ENCODE measurements at places on chromosomes 7 and 10. TPM values are rescaled to one million over a fixed set of nuclear protein-coding genes. Genes with fewer than 3 reads are reported as not detected.

DNA sequence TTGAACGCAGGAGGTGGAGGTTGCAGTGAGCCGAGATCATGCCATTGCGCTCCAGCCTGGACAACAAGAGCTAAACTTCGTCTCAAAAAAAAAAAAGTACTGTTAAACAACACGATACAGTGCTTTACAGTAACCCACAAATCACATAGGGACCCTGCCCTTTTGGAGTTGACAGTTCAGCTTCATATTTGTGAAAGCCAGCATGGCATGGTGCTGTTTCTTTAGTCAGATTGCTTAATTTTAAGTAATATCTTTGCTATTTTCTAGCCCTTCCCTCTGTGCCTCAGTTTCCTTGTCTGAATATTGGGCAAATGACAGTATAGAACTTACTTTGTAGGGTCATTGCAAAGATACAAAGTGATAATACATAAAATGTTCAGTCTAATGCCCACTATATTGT is 4.9 kb downstream of the CDC123 start:
- DNase-seq = no peak

The NODAL gene
- not detected for total RNA-seq

GRCh38 chr7:106400923-106401322 is 116.1 kb upstream of the NAMPT start:
- DNase-seq = no peak

GRCh38 chr7:128791121-128791971 is at the start of gene CCDC136:
Gene CCDC136, plus strand, starts transcription at chr7:128791968. Its CDS starts 444 bp downstream, at chr7:128792412.
- peak; percentile 35 for DNase-seq

DNA sequence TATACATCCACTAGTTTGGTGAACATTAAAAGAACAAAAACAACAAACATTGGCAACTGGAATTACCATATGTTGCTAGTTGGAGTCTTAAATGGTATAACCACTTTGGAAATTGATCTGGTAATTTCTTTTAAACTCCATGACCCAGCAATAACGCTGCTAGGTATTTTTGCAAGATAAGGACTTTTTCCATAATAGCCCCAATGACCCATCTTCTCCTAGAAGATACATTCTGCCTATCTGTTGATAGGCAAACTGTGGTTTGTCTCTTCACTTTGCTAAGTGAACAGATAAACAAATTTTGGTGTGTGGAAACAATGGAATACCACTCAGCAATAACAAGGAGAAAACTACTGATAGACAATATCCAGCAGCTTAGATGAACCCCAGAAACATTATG is 30.6 kb upstream of the MTURN start:
- DNase-seq = no peak

DNA sequence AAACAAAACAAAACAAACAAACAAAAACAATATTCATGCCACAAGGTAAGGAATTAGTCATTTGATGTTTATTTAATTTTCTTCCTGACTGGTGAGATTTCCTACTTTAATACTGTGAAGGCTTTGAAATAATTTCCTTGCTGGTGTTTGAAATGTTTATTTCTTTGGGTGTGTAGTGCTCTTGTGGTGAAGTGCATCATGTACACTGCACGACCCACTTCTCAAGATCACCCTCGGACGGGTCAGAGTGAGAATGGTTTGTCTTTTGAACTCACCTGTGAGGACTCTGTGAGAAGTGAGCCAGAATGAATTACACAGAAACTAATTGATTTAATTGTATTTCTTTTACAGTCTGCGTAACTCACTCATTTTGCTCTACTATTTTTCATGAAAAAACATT is 1211.5 kb downstream of the SORCS1 start:
- no peak for DNase-seq

GRCh38 chr10:104281694-104282093 is 12.7 kb downstream of the GSTO2 start:
- no peak for DNase-seq

The ASZ1 gene
- not detected for total RNA-seq

The TMEM139 gene
- total RNA-seq = not detected

The NEUROG3 gene
- total RNA-seq = not detected

The TUBAL3 gene
- not detected for total RNA-seq

DNA sequence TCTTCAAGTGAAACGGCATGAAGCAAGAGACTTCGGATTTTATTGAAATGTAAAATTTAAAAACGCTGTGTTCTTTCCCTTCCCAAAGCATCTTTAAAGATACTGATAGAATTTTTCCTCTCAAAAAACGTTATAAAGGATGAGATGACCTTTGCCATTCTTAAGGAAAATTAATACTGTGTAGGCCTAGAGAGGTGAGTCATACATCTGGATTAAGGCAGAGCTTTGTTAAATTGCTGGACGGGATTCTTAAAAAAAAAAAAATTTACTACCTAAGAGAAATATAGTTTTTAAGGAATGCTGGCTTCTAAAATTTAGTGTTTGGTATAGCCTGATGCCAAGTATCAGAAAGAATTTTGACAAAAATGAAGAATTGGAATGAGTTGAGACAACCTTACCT is 6.3 kb upstream of the HBP1 start:
- DNase-seq = no peak

The CCDC172 gene
- not detected for total RNA-seq

The PAPOLB gene
- under 0.01 TPM for total RNA-seq

The PPP1R9A gene
- total RNA-seq = 9.9 TPM

- DNase-seq = peak; percentile 4
Observed at GRCh38 chr7:11341285-11341944, 367.7 kb downstream of the PHF14 start.

DNA sequence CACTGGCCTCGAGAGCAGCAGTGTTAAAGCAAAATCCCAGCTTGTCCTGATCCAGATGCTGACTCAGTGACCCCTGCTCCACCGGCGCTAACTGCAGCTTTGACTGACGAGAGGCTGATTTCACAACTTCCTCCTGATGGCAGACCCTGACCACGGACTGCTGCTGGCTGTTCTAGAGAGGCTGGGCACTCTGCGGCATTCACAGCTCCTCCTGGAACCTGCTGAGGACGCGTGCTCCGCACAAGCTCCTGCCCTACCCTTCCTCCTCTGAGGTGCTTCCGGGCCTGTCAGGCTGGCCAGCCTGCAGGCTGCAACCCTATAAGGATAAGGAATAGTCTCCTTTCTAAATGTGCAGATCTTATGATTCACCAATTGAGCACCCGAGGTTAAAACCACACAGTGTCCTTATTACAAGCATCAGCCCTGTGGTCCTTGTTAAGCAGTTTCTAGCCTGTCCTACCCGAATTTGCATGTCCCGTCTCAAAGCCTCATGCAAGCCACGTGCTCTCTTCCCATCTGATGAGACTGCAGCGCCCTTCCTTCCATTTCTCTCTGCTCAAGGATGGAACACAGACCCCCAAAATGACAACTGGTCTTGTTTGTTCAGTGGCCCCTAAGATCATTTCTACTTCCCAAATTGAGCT is 35.5 kb upstream of the NCAPG2 start:
- DNase-seq = peak; percentile 85

DNA sequence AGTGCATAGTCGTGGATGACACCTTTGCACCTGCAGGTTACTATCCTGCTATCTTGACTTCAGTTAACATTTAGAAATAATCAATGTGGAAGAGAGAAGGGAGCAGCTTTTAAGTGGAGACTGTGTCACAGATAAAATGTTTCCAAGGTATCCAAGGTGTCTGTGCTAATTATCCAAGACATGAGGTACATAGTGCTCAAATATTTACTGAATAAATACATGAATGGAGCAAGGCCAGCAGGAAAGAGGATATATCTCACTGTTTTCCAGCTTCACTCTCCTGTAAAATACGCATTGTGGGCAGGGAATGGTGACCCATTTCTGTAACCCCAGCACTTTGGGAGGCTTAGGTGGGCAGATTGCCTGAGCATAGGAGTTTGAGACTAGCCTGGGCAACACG is 552.4 kb downstream of the PHTF2 start:
- no peak for DNase-seq

DNA sequence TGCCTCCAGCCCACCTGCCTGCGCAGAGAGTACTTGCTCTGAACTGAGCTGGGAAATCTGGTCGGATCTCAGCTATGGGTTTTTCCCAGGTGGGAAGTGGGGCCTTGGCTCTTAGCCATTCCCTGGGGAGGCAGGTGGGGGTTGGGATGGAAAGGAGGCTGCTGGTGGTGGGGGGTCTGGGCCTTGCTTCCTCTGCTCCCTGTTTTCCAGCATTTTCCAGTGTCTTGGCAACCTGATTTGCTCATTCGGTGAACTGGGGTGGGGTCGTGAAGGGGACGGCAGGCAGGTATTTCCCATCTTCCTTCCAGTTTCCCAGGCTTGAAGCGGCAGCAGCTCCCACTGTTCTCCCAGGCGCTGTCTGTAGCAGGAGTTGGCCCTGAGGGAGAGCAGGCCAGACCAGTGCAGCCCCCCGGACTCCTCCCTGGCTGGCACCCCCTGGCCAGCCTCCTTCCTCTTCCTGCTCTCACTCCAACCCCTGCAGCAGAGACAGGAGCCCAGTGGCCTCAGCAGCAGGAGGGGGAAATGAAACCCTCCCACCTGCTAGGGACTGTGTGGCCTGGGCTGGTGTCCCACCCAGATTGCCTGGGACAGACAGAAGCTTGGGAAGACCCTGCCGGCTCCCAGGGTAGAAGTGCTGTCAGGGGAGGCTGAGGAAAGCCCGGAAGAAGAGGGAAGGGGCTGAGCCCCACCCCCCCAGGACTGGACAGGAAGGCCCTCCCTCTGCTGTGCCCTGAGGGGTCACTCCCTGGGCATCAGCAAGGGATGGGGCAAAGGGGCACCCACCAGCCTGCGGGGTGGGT is 6.6 kb downstream of the TRIM8 start:
- no peak for DNase-seq

DNA sequence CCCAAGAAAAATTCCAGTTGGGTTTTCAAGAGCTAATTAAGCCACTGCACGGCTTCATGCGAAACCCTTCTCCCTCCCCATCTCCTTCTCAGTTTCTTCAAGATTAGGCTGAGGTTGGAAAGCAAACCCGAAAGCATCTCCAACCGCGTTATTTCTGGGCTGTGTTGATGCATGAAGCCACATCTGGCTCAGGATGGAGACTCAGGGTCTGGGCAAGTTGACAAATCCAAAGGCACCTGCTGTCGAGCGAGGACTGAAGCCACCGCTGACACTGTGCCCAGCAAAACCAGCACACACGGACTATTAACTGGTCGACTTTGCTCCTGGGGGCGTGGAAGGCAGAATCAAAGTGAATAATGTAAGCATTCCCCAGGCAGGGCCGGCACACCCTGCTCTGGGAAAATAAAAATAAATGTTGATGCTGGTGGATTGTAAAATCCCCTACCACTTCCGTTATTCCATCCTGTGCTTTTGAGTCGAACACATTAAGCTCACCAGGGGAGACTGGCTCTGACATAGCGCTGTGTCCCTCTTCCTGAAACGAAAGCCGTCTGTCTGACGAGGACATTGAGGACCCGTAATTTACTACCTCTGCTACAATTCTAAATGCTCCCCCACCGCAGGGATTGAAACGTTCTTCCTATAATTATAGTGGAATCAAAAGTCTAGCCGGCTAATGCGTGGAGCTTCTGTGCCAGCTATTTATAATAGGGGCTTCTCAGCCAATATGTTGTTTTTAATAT is 269.8 kb downstream of the ADARB2 start:
- no peak for DNase-seq

The CALML3 gene
- not detected for total RNA-seq

DNA sequence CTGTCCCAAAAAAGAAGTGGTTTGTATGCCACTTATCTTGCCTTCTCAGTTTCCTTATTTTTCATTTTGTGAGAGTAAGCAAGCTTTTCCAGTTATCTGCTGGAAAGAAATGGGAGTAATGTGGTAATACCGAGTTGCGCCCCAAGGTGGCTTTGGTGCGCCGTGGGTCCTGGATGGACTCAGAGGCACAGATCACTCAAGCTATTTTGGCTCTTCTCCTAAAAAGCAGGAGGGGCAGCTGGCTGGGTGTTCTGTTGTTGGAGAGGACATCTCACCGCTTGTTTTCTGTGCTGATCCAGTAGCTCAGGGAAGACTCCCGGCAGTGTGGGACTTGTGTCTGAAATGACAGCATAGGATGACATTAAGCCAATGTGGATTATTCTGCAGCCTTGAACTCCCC is 16.4 kb downstream of the PRKRIP1 start:
- peak; percentile 52 for DNase-seq

All from lung microvascular endothelial cell (primary cell).